ENCODE measurements at places on chromosomes 4 and X.
A peak's percentile ranks its signal among the peaks of the same experiment; 100 is the strongest.

GRCh38 chr4:139524062-139524631 lies 31.9 kb downstream of the SETD7 start:
- no peak for DNase-seq

- no peak for DNase-seq
These were observed 21.3 kb upstream of the CTSO start for GRCh38 chr4:155974996-155975395.

DNA sequence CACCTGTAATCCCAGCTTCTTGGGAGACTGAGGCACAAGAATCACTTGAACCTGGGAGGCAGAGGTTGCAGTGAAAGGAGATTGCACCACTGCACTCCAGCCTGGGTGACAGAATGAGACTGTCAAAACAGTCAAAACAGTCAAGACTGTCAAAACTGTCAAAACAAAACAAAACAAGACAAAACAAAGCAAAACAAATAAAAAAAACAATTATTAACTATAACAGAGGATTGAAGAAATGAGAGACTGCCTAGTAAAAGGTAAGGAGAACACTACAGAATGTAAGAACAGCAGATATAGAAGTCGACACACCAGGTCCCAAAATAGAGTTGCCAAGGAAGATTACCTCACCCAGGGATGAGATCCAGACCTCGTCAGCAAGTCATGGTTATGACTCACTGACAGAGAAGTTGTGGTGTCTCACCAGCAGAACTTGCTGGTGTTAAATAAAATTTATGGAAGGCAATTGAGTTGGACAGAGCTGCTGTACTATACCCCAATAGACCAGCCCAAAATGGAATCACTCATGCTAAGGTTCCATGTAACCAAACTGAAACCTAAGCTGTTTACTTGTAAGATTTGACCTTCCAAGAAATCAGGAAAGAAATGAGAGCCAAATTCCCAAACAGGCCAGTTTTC lies 32.1 kb upstream of the GK start:
- no peak for DNase-seq

DNA sequence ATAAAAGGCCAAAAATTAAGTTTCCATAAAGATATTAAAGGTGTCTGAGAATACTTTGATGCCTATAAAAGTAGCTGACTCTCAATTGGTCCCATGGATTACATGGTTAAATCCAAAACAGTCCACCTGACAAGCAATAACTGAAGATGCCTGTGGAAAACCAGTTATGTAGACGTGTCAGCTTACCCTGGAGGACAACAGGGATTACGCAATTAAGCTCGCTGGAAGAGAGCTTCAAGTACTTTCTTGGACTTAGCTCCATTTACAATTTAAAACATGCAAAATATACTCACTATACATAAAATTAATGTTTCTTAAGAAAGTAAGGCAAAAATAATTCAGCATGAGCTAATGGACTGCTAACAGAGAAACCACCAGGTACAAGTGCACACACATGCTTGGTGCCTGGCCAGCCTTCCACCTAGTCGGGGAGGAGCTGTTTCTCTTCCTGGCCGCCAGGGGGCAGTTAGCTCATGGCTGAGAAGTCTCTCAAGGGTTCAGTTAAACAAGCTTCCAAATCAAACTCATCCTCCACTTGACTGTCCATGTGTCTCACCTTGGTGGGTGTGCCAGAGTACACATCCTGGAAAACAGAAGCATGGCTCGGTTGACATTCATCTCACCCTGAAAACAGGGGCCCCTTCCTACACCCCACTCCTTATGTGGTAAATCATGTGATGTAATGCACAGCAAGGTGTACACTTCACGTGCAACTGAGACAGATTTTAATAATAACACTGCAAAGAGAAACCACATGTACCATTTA lies 9.2 kb upstream of the FAM53A start:
- peak; percentile 71 for DNase-seq

DNA sequence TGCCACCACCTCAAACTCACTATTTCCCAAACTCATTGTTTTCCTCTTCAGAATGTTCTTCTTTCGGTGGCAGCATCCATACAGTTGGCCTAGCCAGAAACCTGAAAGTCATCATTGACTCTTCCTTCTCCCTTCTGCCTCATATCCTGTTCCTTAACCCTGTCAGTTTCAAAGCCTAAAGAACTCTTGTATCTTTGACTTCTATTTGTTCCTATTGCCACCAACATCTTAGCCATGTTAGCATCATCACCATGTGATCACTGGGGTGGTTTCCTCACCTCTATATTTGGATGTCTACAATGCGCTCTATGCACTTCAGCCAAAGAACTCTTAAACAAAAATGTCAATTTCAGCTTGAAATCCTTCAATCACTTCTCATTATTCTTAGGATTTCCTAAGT lies 29.0 kb downstream of the DDX60L start:
- no peak for DNase-seq

- DNase-seq = no peak
These were observed 82.4 kb downstream of the RAP1GDS1 start for GRCh38 chr4:98343626-98344025.

DNA sequence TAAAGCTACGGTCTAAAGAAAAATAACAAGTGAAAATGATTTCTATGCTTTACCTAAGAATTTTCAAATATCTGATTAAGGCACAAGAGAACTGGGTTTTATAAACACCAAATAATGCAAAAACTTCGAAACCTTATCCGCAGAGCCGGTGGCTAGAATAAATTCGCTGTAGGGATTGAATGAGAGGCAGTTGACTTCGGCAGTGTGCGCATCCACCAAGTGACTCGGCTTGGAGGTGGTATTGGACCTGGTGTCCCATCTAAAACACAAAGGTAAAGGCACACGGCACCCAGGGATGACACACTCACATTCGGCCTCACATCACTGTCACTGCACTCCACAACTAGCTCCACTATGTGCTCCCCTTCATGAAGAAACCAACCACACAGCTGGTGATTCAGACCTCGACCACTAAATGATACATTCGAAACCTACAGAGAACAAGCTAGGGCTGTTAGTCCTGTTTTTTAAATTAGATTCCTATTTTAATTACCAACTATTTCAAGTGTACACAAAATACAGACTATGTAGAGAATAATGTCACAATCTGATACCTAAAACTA lies 17.5 kb downstream of the RBBP7 start:
- no peak for DNase-seq

DNA sequence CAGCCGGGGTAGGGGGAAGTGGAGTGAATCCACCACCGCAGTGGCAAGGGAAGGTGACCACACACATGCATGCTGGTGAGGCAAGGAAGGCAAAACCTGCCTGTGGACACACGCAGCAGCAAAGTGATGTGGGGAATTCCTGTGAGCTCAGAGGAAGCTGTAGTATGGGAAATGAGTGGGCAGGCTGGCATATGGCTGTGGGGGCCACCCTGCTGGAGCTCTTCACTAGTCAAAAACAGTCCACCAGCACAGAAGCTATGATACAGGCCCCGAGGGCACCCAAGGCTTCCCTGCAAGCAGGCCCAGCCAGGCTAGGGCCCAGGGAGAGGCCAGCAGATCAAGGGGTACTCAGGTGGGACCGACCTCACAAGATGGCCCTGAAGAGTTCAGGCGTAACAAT lies 239.1 kb downstream of the CHM start:
- no peak for DNase-seq

DNA sequence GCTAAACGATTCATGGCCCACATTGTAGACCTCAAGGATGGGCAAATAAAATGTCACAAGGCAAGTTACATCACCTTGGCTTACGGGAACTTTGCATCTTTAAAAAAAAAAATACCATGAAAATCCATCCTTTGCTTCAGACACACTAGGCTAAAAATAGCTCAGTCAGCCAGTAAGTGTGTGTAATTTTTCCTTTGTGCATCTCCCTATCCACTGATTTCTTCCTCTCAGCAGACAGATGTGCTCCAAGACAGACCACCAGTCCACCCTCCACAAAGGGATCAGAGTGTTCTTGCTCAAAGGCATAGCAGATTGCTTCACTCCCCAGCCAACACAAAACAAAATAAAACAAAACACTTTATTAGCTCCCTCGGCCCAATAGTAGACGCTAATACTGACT lies 14.6 kb downstream of the LDB2 start:
- no peak for DNase-seq

GRCh38 chrX:139844163-139844562 lies 88.7 kb downstream of the ATP11C start:
- no peak for DNase-seq

GRCh38 chrX:151984902-151985301 lies 10.4 kb upstream of the GABRE start:
- DNase-seq = no peak

GRCh38 chr4:37682701-37683401 lies 3.3 kb downstream of the RELL1 start:
- DNase-seq = no peak

DNA sequence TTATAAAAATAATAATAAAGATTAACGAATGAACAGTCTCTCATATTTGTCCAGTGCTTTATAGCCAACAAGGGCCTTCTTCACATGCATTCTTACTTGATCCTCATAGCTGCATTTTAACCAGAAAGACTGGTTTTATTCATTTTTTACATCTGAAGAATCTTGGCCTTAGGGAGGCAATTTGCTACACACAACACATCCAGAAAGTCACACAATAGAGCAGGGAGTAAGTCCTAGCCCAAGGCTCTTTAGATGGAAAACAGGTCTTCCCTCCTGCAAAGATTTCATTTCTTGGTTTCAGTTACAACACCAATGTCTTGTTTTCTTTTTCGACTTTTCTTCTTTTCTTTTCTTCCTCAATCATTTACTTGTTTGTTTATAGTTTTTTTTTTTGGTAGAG lies 13.0 kb upstream of the C1GALT1C1 start:
- DNase-seq = no peak

DNA sequence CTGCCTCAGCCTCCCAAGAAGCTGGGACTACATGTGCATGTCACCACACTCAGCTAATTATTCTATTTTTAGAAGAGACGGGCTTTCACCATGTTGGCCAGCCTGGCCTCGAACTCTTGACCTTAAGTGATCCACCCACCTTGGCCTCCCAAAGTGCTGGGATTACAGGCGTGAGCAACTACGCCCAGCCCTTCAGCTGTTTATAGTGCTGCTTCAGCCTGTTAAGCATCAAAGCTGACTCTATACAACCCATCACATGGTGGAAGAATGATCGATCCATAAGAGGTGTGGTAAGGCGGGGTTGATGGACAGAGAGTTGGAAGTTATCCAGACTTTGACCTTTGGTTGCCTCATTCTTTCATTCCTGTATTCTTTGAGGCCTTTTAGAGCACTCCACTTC lies 56.2 kb upstream of the RAPGEF2 start:
- no peak for DNase-seq

- no peak for DNase-seq
These were observed 228.9 kb upstream of the TTC29 start for GRCh38 chr4:147174591-147174990.

DNA sequence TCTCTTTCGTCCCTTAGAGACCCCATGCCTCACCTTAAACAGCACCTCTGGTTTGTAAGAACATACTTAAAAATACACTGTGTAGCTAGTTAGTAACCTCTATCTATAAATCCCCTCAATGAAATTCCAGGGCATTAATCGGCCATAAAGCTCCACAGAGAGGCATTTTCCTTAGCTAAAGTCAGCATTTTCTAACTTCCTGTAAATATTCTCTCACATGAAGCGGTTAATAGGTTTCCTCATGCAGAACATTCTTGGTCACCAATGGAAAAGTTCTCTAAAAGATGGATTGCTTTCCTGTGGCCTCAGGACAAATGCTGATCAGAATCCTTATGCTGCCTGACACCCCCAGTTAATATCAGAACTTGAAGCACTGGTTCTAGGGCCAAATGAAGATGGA lies 248.6 kb upstream of the BOD1L1 start:
- DNase-seq = no peak

DNA sequence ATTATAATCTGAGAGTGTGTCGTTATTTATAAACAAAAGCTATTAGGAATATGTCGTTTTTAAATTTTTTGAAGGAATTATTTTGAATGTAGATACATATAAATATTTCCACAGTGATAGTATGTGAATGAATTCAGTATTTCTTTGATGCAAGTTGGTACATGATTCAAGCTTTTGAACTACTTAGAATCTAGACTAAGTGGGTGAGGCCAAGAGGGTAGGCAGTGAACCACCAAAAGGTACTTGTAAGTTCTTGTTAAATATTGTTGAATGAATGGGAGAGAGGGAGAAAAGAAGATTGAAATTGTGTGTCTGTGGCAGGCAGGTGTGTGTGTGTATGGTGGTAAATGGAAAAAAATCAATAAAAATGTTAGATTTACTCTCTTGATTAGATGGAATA lies 69.6 kb downstream of the ARFIP1 start:
- no peak for DNase-seq

DNA sequence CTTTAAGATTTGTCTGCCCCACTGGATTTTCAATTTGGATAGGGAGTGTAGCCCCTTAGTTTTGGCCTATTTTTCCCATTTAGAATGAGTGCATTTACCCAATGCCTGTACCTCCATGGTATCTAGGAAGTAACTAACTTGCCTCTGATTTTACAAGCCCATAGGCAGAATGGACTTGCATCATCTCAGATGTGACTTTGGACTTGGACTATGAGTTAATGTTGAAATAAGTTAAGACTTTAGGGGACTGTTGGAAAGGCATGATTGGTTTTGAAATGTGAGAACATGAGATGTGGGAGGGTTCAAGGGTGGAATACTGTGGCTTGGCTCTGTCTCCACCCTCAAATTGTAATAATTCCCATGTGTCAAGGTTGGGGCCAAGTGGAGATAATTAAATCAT lies 2480.2 kb downstream of the PCDH7 start:
- no peak for DNase-seq

- DNase-seq = no peak
These were observed 28.0 kb upstream of the AMBN start for GRCh38 chr4:70564033-70564432.

DNA sequence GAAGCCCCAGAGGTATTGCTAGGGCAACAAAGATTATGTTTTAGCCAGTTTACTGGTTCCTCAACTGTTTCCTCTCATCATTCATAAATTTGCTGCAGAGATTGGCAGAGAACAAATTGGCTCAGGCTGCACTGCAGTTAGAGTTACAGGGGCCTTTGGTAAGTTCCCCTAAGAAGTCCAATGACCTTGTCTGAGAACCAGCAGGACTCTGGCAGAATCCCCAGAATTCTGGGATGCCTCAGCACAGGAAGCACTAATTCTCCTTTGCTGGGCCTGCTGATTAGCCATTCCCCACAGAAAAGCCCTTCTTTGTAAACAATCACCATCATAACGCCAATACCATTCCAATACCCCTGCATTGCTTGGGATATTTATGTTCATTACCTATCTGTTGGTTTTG lies 151.3 kb downstream of the USP46 start:
- DNase-seq = no peak

GRCh38 chrX:19557822-19558221 lies 42.5 kb upstream of the MAP3K15 start:
- no peak for DNase-seq

- DNase-seq = no peak
These were observed 30.8 kb upstream of the LRBA start for GRCh38 chr4:151045907-151046306.

GRCh38 chrX:64192673-64193072 lies 12.8 kb downstream of the AMER1 start:
- no peak for DNase-seq

- no peak for DNase-seq
These were observed 8.8 kb upstream of the RASL11B start for GRCh38 chr4:52853351-52853750.

- DNase-seq = no peak
These were observed 234.6 kb upstream of the TECRL start for GRCh38 chr4:64643841-64644240.

All from T-helper 17 cell (primary cell).